ENCODE measurements at places on chromosomes 13 and 19.
A peak's percentile ranks its signal among the peaks of the same experiment; 100 is the strongest.

DNA sequence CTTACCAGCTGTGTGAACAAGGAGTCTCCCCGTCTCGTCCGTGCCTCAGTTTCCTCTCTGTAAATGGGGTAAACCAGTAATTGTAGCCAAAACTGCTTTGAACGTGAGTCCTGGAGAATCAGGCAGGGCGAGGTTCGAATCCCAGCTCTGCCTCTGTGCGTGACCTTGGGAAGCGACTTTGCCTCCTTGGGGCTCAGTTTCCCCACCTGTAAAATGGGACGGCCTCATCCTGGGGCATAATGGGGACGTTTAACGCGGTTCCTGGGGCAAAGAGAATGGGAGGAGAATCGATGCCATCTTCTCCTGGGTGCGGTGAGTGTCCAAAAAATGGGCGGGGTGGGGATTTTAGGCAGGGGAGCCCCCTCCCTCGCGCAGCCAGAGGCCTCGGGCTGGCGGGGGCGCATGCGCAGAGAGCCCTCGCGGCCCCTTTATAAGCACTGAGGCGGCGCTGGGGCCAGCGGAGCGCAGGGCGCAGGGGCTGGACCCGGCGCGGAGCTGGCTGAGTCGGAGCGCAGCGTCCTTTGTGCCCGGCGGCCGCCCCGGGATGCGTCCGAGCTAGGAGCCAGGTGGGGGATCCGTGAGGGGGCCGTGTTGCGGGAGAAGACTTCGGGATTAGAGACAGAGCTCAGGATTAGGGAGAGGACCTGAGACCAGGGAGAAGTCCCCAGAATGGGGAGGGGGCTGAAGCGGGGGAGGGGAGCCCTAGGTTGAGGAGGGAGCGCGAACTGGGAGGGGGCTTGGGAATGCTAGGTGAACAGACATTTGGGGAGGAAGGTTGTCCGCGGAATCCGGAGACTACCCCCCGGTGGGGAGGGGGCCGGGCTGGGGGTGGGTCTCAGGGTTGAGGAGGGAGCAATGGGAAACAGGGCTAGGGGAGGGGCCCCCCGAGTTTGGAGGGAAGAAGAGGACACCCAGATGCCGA is at the start of gene NCAN:
Gene NCAN (plus strand): TSS at position 460 of the 922 bp plus-strand sequence. CDS start 4,996 bp downstream, outside the sequence.
- DNase-seq = peak; percentile 96

- DNase-seq = peak; percentile 22
Observed at GRCh38 chr13:100176801-100177400, 88.0 kb downstream of the PCCA start.

GRCh38 chr13:85509512-85509911 is 289.7 kb downstream of the SLITRK6 start:
- no peak for DNase-seq

GRCh38 chr13:75359266-75359665 is 122.7 kb downstream of the TBC1D4 start:
- no peak for DNase-seq

- DNase-seq = no peak
Observed at GRCh38 chr13:69450245-69450644, 657.4 kb upstream of the ATXN8OS start.

- DNase-seq = no peak
Observed at GRCh38 chr19:57633832-57634131, 814 bp downstream of the ZNF211 start.

- DNase-seq = peak; percentile 27
Observed at GRCh38 chr13:97549201-97549600, 115.2 kb downstream of the RAP2A start.

Data from SK-N-SH (cell line).